ENCODE measurements at places on chromosomes 7 and 10.

DNA sequence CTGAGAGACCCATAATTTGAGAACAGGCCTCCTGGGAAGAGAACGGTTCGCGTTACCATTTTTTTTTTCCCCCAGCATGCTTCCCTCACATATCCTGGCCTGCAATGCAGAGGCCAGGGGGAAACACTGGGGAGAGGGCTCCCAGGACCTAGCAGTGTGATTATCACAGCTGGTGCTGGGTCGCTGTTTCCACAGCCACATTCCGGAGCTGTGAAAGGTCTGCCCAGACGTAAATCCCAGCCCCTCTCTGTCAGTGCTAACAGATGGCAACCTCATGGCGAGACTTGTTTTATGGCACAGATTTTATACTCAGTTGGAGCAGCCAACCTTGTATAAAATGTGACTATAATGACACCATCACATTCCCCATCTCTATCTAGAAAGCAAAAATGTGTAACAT lies 150.5 kb downstream of the PLXDC2 start:
- DNase-seq = peak; percentile 11

- DNase-seq = no peak
Observed at GRCh38 chr7:43726466-43726865, 2.9 kb downstream of the COA1 start.

GRCh38 chr10:44051584-44052385 lies 333.1 kb downstream of the CXCL12 start:
- no peak for DNase-seq

GRCh38 chr7:76397409-76398183 lies 11.9 kb downstream of the SSC4D start:
- peak; percentile 37 for DNase-seq

- no peak for DNase-seq
Observed at GRCh38 chr10:120342115-120342714, 114.8 kb upstream of the PLPP4 start.

DNA sequence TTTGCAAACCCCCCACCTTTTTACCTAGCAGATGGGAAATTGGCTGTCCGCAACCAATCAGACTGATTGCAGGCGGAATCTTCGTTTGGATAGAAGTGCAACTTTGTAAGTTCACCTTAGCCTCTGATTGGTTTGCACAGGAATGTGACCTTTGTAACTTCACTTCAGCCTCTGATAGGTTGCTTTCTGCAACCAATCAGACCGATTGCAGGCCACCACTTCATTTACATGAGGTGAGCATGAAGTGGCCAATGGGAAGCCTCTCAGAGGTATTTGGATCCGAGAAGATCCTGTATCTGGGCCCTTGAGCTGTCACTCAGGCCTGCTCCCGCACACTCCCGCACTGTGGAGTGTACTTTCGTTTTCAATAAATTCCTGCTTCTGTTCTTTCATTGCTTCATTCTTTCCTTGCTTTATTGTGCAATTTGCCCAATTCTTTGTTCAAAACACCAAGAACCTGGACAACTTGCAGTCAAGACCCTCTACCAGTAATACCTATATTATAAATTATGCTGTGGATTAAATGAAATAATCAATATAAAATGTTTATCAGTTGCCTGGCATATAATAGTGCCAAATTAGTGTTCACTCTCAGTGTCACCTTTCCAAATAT lies 491.4 kb downstream of the PLXNA4 start:
- DNase-seq = no peak

DNA sequence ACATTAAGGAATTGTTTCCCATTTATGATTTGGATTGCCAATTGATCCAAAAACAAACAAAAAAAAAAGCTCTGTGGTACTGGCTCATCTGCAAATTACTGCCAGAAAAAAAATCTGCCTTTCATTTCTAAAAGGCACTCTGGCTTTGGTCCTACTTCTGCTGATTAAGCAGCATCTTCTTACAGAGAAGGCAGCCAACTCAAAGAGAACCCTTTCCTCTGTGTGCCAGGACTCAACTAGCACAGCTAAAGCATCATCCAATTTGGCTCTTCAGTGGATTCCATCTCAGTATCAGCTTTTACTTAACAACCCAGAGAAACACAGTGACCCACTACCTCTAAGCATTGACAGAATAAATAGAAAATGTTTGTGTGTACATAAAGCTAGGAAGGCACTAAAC lies 80.6 kb downstream of the GSAP start:
- DNase-seq = peak; percentile 56

- no peak for DNase-seq
Observed at GRCh38 chr7:147245274-147245673, 1128.7 kb downstream of the CNTNAP2 start.

DNA sequence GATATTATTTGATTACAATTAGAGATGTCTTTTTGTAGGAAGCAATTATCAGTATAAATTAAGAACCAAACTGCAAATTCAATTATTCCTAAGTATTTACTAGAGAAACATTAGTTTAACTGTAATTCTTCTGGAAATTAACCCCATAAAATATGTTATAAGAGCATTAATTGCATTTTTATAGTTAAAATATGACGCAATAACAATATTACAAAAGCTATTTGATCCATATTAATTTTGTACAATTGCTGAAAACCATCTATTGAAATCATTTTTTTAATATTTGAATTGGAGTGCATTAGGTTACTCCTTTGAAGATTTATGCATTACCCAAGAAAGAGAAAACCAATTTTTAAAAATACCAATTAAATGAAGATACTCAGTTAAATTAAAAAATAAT lies 254.8 kb upstream of the LRRTM3 start:
- no peak for DNase-seq

DNA sequence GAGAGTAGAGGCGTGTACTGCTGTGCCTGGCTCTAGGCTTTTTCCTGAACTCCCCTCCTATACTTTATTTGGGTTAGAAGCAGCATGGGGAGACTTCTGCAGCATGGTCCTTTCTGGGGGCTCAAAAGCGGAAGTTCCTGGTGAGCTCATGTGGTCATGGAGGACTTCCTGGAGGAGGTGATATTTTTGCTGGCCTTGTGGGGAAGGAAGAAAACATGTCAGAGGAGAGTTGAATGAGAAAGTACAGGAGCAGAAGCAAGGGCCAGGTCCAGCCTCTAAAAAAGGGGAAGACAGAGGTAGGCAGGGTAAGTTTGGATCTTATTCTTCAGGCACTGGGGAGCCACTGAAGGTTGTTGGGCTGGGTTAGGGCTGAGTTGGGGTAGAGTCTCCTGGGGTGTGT lies 45.5 kb downstream of the CASTOR2 start:
- DNase-seq = no peak

DNA sequence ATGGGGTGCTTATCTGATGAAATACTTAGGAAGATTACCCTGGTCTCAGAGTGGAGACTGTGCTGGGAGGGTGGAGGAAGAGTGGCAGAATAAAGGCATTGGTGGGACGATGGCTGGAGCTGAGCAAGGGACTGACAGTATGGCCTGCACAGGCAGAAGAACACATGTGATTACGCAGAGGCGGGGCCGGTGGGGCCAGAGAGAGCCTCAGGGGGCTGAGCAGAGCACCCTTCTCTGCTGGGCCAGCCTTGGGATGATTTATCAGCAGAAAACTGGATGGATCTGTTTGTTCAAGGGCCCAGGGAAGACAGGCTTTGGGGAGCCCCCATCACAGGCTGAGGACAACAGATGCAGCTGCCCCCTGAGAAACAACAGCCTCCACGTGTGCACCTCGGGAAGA lies 272.1 kb downstream of the SDK1 start:
- no peak for DNase-seq

- peak; percentile 11 for DNase-seq
Observed at GRCh38 chr7:66769833-66770512, 29.4 kb downstream of the RABGEF1 start.

DNA sequence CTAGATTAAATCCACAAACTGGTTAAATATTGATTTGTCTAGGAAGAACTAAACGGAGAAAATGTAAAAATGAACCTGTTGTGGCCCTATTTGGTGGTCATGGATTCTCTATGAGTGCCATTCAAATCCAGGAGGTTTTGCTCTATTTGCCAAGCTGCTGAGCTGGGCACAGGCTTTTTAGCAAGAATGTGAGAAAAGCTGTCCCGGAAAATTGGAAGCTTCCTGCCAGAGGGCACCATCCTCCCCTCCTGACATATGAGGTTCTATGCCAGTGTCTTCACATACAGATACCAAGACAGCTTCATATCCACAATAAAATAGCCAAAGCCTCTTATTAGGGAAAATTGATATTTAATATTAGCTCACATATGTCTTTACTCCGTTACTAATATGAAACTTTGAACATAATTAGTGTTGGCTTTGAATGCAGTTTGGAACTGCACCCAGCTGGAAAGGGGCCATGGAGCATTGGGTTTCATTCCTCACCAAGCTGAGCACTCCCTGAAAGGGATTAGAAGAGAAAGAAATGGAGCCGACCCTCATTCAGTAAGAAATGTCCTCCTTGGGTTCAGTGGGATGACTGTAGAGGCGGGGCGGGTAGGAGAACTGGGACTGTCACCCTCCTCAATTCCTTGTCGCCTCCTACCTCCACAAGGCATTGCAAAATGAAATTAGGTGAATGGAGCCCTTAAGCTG lies 47.8 kb downstream of the NRCAM start:
- no peak for DNase-seq

DNA sequence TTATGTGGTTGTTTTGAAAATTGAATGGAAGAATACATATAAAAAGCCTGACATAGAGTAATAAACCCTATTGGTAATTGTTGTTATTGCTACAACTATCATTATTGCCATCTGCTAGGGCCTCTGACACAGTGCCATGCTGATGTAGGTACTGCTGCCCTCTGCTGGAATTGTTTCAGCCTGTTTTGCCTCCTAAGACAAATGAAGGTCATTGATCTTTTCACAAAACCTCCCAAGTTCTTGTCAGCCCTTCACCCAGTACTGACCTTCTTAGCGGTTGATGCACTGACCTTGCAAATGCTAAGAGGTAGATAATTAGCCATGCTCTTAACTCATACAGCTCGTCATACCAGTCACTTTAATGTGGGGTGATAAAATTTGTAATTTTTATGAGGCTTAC lies 975.2 kb downstream of the SORCS1 start:
- no peak for DNase-seq

DNA sequence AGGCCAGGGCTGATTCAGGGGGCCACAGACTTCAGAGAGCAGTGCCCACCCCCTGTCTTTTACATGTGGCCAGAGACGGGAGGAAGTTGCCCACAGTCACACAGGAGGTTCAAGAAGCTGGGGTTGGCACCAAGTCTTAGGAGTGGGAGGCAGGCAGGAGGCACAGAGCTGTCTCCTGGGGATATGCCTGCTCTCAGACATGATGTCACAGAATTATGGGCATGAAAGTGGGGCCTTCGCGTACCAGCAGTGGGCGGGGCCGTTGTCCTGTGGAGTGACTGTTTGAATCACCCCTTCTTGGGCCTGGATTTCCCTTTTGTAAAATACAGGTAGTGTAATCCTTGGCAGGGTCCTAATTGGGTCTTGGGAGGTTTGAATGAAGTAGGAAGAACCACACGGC lies 81.2 kb upstream of the PPIF start:
- DNase-seq = no peak

GRCh38 chr7:27237735-27238334 lies 4.8 kb upstream of the EVX1 start:
- DNase-seq = peak; percentile 65

DNA sequence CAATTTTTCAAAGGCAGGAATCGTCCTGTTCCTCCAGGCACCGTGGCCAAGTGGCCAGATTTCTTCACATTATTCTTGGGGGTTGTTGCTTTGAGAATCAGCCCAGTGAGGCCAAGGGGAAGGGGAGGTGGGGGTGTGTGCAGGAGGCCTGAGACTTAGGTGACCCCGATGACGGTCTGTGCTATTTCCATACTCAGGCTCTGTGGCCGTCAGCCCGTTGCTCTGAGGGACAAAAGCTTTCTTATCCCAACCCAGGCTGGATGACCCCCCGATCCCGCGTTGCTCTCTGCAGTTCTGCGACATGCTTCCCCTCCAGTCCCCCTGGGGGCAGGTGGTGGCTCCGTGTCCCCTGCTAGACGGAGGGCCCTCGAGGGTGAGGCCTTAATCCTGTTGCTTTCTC lies 14.2 kb downstream of the DOCK1 start:
- DNase-seq = peak; percentile 14

DNA sequence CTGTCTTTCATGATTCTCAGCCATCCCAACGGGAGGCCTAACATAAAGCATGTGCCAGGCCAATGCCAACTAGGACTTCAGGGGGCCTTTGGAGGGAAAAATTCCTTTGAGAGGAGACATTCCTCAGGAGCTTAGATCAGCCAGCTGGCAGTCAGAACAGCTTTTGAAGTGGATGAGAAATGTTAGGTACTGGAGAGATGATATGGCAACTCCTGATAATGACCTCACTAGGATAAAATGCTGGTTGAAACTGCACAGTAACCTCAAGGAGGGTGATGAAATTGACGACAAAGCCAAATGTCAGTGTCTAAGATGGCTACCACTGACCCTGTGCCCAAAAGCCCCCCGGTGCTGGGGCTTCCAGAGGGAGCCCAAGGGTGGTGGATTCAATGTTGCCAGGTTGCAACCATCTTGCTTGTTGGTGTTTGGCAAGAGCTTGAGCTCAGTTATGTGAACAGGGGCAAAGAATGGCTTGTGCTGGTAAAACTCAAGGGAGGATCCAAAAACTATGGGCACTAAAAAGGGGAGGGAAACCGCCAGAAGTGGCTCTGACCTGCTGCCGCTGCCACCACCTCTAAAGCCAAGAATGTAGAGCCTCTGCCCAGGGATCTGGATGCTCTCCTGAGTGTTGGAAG lies 121.2 kb downstream of the UBE2H start:
- peak; percentile 82 for DNase-seq

DNA sequence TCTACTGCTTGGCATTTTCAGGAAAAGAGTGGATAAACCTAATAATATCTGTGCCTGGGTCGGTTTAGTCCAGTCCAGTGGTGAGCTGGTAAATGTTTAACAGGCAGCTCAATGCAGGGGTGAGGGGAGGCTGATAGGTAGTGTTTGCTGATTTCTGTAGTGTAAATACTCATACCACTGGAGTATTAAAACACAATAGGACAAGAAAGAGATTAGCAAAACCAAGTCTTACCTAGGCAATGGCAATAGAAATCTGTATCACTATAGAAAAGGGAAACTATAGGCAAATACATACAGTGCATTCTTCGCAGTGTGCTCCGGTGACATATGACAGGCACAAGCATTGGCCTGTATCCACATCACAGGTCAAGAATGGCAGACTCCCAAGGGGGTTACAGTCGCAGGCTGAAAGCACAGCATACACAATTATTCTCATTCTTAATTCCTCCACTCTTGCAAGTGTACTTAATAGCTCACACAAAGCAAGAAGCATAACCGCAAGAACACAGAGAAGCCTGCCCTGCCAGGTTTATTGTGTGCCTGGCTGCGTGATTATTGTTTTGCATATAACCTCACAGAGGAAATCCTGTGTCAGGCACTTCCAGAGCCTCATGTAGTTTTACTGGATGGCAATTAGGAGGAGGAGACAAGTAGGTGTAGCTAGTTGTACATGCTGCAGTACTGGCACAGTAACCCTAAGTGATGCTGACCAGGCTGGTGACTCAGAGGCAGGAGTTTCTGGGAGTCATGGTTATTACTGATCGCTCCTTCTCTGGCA lies 35.0 kb downstream of the LAMB4 start:
- peak; percentile 92 for DNase-seq

DNA sequence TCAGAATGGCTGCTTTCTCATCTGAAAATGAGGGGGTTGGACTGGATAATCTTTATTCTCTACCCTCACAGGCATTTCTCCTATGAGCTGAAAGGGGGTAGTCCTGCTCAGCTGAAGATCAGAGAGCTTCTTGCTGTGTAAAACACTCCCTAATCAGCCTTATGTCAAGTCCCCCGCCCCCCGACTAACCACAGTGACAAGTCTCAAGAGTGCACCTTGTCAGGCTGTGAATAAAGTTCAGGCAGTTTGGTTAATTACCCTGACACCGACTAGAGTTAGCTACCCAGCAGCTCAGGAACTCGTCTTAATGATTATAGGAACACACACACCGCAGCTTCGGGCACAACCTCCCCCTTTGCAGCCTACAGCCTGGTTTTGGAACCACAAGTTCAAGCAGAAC lies 513.7 kb downstream of the RPS24 start:
- no peak for DNase-seq
